ENCODE measurements at places on chromosomes 2 and 18.

DNA sequence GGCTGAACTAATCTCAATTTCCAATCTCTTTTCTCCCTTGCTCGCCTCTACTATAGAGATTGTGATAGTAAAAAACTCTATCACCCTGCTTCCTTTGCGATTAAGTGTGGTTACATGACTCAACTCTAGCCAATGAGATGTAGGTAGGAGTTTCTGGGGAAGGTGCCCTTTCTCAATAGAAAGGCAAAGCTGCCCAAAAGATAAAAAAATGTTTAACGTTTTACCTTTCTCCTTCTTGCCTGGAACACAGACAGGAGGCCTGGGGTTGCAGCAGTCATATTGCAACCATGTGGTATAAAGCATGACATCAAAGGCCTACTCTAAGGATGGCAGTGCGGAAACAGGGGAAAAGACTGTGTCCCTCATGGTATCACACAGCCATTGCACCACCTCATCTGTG is 31.5 kb downstream of the TMEM37 start:
- DNase-seq = no peak

GRCh38 chr2:211068108-211068780 is 511.8 kb downstream of the CPS1 start:
- no peak for DNase-seq

DNA sequence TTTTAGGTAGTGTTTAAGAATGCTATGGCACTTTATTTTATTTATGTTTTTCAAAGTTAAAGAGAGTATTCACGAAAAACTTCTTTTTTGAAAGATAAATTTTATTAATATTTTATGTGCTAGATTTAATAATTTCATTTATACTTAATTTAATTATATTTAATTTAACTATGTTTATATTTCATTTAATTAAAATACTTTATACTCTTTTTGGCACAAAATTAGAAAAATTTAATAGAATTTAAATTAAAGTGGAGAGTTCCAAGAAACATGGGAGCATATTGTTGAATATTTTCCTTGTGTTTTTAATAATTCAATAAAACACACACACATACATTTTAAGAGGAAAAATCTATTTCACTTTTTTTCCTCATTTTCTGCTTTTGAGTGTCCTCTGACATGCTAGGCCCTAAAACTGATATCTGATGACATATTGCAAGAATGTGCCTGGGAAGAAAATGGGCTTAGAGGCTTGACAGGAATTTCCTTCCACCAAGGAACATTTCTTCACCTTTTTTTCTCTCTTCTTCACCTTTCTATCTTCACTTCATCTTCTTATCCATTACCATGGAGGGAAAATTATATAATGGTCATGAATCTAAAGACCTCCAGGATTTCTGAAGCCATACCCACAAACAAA is 15.4 kb downstream of the ARHGAP28 start:
- no peak for DNase-seq

- no peak for DNase-seq
These were observed 45.2 kb downstream of the SLC30A6 start for GRCh38 chr2:32210767-32211408.

- DNase-seq = no peak
These were observed 1.5 kb upstream of the PELI1 start for GRCh38 chr2:64145714-64146113.

- DNase-seq = no peak
These were observed 152.4 kb downstream of the TDRD15 start for GRCh38 chr2:21276163-21276562.

DNA sequence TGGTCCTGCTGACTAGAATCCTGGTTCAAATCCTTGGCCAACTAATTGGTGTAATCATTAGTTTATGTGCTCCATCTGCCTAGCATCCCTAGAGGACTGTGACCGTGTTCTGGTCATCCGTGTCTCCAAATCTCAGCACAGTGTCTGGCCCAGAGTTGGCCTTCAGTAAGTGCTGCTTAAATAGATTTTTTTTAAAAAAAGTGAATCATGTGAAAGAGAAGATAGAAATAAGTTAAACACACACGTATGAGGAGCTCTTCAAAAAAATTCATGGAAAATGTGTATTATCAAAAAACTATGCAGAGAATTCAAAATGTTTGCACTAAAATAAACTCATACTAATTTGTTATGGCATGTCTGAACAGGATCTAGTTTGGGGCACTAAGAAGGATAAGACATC is 129.3 kb upstream of the TLK1 start:
- no peak for DNase-seq

- no peak for DNase-seq
These were observed 204.2 kb upstream of the FBXO11 start for GRCh38 chr2:48110492-48110891.

DNA sequence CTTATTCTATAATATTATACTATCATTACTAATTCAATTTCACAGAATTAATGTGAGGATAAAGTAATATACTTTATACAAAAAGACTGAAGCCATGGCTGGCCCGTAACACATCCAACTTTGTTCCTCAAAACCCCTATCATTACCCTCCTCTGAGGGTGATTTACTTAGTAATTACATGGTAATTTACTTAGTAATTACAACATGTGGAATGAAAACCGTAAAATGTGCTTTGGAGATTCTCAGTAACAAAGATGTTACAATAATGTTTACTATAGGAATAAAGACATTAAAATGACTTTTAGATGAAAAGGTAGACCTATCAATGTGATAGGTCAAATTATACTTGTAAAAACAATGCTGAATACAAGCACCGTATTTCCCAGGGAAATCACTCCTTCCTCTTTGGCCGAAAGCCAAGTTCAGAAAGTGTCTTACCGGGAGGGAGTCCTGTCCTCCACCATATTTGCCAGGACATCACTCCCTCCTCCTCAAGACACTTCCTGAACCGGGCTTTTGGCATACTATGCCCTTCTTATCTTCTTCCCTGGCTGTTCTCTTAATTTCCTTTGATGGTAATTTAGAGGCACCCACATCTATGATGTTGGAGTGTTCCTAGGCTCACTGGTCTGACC is 1047.8 kb downstream of the SOCS6 start:
- no peak for DNase-seq
